ENCODE measurements at places on chromosomes 12 and 14.

- DNase-seq = no peak
Measured at GRCh38 chr12:26808766-26809476, 24.1 kb downstream of the ITPR2 start.

DNA sequence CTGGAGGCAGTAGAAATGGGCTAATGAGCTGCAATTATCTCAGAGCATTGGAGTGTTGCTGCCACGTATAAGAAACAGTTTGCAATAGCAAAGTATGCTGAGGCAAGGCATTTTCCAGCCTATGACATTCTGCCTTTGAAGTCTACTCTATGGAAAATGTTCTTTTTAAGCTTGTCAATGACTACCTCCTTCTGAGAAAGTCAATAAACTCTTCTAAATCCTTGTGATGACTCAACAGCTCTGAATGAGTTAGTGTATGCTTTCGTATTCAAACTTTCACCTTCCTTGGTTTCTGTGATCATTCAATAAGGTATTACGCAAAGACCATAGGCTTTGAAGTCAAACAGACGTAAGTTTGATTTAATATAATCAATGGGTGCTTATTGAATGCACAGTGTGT, 111.2 kb downstream of the CAPZA3 start:
- peak; percentile 63 for DNase-seq

GRCh38 chr12:108560321-108560721, 652 bp downstream of the SART3 start:
- DNase-seq = peak; percentile 46

GRCh38 chr14:41597647-41598046, 9.0 kb upstream of the LRFN5 start:
- no peak for DNase-seq

DNA sequence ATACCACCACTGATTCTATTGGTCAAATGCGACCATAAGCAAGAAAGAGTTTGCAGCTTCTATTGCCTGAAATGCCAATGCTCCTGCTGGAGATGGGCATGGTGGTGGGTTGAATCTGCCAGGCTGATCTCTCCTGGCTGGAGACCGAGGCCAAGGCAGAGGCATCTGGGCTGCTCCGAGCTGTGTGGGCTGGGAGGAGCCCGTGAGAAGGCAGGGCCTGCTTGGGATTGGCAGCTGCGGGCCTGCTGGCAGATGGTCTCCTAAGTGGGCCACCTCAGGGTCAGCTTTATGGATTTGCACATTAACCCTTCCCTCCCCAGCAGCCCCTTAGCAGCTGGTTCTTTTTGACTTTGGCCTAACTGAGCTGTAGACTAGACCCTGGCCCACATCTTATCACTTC, 25.4 kb downstream of the SRRM4 start:
- no peak for DNase-seq

- no peak for DNase-seq
Measured at GRCh38 chr12:304805-305204, 42.2 kb upstream of the SLC6A13 start.
